ENCODE measurements at places on chromosomes 7 and 10.

GRCh38 chr7:83267141-83267631 is 104.5 kb upstream of the PCLO start:
- DNase-seq = no peak

DNA sequence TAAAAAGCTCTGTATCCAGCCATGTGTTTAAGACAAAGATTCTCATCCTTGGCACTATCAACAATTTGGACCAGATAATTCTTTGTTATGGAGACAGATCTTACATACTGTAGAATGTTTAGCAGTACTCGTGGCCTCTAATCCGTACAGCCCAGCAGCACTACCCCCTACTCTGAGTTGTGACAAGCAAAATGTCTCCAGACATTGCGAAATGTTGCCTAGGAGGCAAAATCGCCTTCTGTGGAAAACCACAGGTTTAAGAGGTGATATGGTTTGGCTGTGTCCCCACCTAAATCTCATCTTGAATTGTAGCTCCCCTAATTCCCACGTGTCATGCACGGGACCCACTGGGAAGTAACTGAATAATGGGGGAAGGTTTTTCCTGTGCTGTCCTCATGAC is 186.7 kb downstream of the CHCHD3 start:
- no peak for DNase-seq

- no peak for DNase-seq
Observed at GRCh38 chr10:33376976-33377657, 42.6 kb upstream of the NRP1 start.

DNA sequence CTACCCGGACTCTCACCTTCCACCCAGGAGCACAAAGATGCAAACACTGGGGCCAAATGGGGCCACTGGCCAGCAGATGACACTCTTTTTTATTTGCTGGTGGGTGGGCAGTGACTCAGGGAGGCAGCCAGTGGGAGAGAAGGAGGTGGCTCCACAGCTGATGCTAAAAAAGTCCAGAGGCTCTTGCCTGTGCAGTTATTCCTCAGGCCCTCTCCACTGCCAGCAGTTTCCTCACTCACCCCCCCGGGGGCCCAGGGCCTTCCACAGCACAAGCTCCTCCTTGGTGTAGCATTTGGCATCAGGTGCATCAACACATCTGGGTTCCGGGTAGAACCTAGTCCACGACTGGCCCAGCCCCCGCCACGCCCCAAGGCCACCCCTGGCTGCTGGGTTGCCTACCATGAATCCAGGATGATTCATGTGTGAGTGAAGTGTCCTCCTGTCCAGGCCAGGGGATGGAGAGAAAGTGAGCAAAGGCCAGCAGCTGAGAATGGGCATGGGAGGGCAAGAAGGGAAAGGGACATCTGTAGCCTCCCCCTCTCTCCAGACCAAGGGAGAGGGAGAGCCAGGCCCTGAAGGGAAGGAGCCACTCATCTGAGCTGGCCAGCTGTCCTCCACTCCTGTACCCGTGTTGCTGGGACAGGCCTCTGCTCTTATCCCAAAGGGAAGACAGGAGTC is 1.7 kb upstream of the KCNH2 start:
- DNase-seq = no peak

GRCh38 chr7:78197447-78197846 is 398.9 kb downstream of the PHTF2 start:
- no peak for DNase-seq

GRCh38 chr7:32347244-32347828 is 142.8 kb downstream of the LSM5 start:
- DNase-seq = peak; percentile 0
